ENCODE measurements at places on chromosomes 4 and X.

DNA sequence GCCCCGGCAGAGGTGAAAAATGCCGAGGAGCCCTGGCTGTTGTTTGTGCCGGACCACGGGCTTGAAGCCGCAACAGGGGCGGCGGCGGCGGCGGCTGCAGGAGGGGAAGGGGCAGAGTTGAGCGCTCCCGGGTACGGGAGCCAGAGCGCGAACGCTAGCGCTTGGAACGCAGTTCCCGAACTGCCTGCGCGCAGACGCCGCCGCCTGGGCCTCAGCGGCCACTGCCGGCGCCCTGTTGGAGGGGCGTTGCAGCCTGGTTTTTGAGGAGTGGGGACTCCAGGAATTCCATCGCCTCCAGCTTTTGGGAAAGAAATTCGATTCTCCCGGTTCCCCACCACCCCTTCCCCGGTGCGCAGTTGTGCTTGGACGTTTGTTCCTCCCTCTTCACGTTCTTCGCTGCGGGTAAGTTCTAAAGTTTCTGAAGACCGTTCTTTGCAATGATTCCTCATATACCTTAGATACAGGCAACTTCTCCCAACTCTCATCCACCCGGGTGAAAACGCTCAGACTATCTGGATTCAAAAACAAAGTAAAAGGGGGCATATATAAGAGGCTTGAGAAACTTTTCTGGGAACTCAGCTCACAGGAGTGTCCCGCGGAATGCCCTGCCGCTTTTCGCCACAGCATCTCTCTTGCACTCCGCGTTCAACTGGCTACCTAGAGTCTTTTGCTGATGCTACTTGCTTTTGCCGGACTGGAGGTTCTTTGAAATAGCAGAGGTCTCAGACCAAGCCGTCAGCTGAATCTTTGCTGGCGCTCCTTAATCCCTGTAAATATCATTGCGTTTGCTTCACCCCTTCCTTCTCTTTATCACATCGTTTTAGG lies 1.0 kb downstream of the FAT4 start:
- no peak for DNase-seq

DNA sequence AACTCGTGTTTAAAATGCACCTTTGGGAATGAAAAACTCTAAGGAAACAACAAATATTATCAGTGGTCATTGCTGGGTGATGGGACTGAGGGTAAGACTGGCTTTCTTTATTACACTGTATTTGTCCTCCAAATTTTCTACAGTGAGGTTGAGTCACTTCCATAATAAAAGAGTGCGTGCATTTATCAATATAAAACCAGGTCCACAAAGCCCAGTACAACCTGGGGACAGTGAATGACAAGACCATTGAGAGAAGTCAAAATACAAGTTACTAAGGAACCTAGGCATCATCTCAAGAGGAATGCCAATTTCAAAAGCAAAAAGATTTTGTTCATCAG lies 76.4 kb downstream of the MAGED4 start:
- no peak for DNase-seq

DNA sequence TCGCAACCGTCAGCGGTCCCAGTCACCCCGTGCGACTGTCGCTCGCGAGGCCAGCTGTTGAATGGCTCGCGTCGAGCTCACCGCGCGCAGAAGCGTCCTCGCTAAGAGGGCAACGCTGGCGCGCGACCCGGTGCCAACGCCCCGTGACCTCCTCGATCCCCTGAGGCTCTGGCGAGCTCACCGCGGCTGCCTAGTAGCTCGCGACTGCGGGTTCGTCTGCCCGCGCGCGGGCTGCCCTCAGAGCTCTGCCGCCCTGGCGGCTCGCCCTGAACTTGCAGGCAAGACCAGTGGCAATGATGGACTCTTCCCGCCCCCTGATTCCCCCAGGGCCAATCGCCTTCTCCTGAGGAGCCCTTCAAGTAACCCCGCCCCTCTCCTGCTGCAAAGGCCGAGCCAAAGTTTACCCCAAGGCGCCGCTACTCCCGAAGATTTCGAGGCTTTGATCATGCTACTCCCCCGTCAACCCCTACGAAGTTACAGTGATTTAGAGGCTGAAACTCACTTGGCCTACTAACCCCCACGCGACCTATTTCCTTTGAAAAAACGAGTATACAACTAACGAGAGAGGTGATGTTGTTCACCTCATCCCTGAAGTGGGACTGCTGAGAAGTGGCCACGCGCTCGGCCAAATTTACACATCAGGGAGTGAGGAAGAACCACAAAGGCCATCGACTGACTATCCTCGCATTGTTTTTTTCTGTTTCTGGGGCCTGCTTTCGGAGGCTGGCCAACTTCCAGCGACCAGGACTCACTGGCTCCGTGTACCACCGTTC lies 37.5 kb downstream of the PGRMC1 start:
- no peak for DNase-seq

- DNase-seq, result no peak
These were observed 75.6 kb downstream of the TRIML1 start for GRCh38 chr4:188214861-188215260.

DNA sequence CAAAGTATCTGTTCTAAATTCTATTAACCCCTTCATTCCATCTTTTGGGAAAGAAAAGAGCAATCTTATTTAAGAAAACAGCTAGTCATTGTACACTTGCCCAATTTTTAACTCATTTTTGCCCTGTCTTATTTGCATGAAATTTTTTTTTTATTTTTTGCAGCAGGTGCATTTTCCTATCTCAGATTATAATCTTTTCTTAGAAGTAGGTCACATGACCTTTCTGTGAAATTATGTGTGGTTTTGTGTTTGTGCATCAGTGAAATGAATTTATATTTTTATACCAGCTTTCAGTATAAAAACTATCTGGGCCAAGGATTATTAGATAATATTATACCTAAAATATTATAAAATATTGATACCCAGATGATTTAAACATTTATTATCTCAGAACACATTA lies 145.6 kb downstream of the INPP4B start:
- DNase-seq, result no peak

GRCh38 chr4:10179957-10180602 lies 63.5 kb upstream of the WDR1 start:
- no peak for DNase-seq

DNA sequence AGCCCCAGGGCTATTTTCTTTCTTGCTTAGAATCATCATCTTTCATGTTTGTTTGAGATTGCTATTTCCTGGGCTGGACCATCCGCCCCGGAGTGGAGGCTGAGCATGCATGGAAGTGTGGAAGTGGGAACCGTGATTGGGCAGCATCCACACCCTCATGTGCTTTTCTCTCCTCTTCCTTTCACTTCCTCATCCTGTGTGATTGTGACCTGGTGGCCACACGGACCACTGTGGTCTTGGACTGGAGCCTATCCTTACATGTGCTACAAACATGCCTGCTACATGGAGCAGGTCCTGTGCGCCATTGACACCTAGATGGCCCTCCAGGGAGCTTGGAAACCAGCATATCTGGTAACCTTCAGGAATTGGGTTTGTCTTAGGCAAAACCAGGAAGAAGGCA lies 175.9 kb upstream of the LCORL start:
- no peak for DNase-seq

DNA sequence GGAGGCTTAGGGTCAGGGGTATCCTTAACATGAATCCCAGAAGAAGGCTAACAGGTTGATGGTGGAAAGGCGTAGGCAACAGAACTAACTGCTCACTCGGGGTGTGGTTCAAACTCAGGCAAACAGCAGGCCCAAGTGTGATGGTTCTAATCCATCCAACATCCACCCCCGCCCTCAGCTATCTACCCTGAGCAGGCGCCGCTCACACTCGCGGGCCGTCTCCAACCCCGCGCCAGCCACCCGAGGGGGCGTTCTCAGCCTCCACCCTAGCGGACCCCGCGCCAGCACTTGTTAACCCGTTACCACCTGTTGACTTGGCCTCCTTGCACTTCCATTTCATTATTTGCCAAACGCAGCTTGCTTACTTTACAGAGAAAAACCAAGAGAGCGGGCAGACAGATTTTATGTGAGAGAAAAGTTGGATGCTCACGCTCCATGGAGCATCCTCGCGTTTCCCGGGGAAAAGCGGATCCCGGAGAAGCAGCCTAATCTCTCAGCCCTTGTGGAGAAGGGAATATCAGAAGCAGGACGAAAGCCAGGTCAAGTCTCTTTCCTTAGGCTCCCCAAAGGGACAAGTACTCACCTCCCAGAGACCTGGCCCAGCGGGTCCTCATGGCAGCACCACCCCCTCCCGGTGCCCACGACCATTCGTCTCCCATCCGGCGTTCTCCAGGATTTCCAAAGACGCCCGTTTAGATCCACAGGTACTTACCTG lies 773 bp downstream of the SNCA start:
- no peak for DNase-seq

- DNase-seq, result no peak
These were observed 219.0 kb upstream of the EMCN start for GRCh38 chr4:100736641-100737451.

DNA sequence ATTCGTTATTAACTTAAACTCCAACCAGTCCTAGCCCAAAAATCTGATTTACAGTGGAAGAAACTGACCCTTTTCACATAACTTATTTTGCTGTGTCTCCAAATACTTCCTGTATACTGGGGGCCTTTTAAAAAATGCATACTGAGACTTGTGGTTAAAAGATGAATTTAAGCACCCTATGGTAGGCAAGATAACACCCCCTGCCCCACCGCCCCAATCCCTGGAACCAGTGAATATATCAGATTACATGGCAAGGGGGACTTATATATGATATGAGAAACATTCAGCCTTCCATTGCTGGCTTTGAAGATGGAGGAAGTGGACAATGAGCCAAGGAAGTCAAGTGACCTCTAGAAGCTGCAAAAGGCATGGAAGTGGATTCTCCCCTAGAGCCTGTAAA lies 3.1 kb upstream of the CLCN3 start:
- DNase-seq, result no peak
